Stomach (tissue), 19 donors: ENCODE measurements at places on chromosomes 13 and 19. TPM values are rescaled to one million over a fixed set of nuclear protein-coding genes. Genes with fewer than 3 reads are reported as not detected.

- DNase-seq = no peak
Observed at GRCh38 chr19:40232479-40232878, 6.0 kb upstream of the CCNP start.

GRCh38 chr19:1258163-1258492 lies 9.7 kb downstream of the MIDN start:
- DNase-seq = no peak

DNA sequence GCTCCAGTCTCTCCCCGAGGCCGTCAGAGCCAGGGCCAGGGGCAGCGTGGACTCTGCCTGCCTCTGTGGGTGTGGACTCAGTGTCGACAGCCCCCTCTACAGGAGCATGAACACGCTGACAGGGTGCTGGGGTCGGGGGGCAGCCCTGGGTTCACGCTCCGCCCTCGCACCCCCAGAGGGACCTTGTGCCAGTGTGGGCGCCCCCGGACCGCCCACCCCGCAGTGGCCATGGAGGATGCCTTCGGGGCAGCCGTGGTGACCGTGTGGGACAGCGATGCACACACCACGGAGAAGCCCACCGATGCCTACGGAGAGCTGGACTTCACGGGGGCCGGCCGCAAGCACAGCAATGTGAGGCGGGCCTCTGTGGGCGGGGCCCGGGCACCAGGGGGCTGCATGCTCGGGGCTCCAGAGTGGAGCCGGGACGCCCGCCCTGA lies 8.3 kb downstream of the TRPM4 start:
- peak; percentile 40 for DNase-seq

FCER2 gene
- not detected for total RNA-seq

GPR12 gene
- not detected for total RNA-seq
